Right ventricle myocardium superior (tissue), 1 donor: ENCODE measurements at places on chromosomes 13 and 19. TPM values are rescaled to one million over a fixed set of nuclear protein-coding genes. Genes with fewer than 3 reads are reported as not detected.

FPR3 gene
- total RNA-seq, result 4.0 TPM

C5AR1 gene
- total RNA-seq, result 3.4 TPM

UTP14C gene
- total RNA-seq, result 9.1 TPM

LSR gene
- total RNA-seq, result 4.5 TPM

P2RY11 gene
- 4.9 TPM for total RNA-seq

C13orf46 gene
- total RNA-seq, result 0.32 TPM

KLK12 gene
- not detected for total RNA-seq

MYBPC2 gene
- total RNA-seq, result not detected

KLF1 gene
- total RNA-seq, result not detected

SYNE4 gene
- total RNA-seq, result 0.30 TPM

LRRC4B gene
- total RNA-seq, result 1.0 TPM

OR7C1 gene
- not detected for total RNA-seq

TBXA2R gene
- total RNA-seq, result 2.6 TPM

CLEC11A gene
- 3.0 TPM for total RNA-seq

NKG7 gene
- 2.3 TPM for total RNA-seq

POU2F2 gene
- total RNA-seq, result 0.91 TPM

CD33 gene
- total RNA-seq, result 7.0 TPM

NOTCH3 gene
- 25.0 TPM for total RNA-seq

LILRA5 gene
- 1.3 TPM for total RNA-seq

EPSTI1 gene
- total RNA-seq, result 2.3 TPM

FUT1 gene
- total RNA-seq, result 1.8 TPM

PGLYRP2 gene
- not detected for total RNA-seq

ZSWIM4 gene
- 2.7 TPM for total RNA-seq

SULT2A1 gene
- total RNA-seq, result not detected

ANGPTL8 gene
- 0.40 TPM for total RNA-seq
